M059J (cell line): ENCODE measurements at places on chromosomes 16 and 17. TPM values are rescaled to one million over a fixed set of nuclear protein-coding genes. Genes with fewer than 3 reads are reported as not detected.

DNA sequence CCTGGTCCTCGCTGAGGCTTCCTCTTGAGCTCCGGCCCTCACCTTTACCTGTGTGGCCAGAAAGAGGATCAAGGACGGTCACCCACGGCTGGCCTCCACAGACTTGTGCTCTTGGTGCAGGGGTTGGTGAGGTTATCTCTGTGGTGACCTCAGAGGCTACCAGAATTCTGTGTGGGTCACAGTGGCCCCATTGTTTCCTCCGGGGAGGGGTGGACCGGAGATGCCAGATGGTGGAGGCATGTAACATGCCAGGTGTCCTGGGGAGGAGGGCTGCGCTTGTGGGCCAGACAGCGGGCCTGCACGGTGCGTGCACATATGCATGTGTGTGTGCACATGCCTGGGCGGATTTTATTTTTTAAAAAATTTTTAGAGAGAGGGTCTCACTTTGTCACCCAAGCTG lies 6.3 kb downstream of the SGCA start:
- no peak for DNase-seq

DNA sequence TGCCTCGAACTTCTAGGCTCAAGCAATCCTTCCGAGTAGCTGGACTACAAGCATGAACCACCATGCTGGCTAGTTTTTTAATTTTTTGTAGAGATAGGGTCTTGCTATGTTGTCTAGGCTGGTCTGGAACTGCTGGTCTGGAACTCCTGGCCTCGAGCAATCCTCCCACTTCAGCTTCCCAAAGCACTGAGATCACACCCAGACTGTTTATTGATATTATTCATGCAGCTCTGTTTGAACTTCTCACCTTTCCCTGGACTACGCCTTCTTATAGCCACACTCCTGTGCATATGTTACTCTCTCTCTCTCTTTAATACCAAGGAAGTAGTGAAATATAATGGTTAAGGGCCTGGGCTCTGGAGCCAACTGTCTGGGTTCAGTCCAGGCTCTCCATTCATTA lies 4.6 kb downstream of the COG7 start:
- peak; percentile 22 for DNase-seq

GRCh38 chr17:19003543-19004420 lies 782 bp downstream of the FAM83G start:
- DNase-seq, result no peak

DNA sequence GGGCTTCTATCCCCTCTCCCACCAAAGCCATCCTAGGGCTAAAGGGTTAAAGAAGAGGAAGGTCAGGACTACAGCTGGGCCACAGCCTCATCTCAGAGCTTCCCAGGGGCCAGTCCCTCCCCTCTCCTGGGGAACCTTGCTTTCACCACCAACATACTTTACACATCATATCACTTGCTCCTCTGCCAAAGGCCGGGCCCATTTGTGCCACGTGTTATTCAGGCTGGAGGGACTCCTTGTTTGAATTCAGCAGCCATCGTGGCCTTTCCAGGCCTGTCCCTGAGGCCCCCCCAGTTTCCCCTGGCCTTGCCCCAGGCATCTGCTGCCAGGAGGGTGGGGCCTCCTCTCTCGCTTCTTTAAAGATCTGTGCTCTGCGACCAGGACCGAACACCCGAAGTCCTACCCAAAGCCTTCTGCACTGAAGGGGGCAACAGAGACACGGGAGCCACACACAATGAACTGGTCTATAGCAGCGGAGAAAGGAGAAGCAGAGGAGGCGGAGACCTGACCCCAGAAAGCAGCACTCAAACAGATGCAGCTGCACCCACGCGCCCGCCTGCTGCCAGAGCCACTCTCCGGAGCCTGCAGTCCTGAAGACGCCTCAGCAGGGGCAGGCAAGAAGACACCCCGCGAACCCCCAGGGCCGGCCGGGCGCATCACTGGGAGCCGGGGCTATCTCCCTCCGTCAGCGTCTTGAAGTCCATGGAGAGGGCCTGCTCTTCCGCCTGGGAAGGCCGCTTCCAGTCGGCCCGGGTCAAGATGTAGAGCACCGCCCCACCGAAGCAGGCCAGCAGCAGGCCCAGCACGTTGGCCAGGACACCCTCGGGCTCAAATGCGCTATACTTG lies 12.1 kb downstream of the CYB561 start:
- DNase-seq, result peak; percentile 97

DNA sequence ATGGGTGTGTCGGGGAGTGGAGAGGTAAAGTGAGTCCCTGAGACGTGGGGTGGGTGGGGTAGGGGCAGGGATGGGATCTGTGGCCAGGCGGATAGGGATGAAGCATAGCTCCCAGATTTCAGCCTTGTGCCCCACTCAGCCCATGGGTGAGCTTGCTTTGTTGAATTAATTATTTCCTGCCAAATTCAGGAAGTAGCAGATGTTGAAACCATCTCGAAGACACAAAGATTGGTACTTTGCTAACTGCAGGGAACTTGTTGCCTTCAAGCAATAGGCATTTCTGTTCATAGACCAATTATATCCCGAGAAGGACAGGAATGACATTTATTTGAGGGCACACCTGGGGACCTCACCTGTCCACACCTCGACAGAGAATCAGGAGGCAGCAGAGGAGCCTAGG lies 11.0 kb upstream of the C16orf74 start:
- no peak for DNase-seq

GRCh38 chr17:28133562-28133970 lies 91.1 kb downstream of the NLK start:
- DNase-seq, result peak; percentile 87

DNA sequence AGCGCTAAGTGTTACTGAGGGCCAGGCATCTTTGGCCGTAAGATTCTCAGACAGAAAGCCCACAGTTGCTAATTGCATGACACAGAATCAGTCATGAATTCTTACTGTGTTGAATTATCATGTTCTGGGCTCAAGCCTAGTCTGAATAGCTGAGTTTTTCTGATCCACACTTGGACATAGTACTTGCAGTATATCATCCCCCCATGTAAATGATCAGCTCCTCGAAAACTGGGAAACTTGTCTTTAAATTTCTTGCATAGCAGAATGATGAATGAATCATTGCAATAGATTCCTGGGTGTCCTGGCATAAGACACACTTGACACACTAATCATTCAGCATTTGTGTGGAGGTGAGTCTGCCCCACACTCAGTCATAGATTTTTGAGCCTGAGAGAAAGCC lies 2.2 kb downstream of the MLYCD start:
- no peak for DNase-seq

DNA sequence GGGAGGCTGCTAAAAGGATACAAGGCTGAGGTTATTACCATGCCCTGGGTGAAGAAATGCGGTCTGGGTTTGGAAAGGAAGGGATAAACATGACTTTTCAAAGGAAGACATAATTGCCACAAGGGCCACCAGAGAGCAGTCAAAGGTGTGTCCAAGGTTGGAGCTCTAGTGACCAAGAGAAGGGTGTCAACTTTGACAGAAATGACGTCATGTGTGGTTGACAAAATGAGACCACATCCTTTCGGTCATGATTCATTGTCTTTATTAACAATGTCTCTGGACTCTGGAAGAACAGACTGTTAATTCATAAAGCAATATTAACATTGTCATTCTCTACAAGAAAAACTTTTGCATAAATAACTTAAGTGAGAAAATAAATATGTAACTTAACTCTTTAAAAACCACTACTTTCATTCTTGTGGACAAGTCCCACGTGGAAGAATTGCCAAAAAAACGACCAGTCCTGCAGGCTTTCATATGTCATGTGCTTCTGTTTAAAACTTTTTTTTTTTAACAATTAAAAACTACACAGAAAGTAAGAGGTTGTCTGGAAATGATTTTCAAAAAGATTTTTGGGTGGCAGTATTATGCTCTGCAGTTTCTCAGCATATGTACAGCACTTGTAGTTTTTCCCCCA lies 5.0 kb downstream of the SOST start:
- DNase-seq, result peak; percentile 89

DNA sequence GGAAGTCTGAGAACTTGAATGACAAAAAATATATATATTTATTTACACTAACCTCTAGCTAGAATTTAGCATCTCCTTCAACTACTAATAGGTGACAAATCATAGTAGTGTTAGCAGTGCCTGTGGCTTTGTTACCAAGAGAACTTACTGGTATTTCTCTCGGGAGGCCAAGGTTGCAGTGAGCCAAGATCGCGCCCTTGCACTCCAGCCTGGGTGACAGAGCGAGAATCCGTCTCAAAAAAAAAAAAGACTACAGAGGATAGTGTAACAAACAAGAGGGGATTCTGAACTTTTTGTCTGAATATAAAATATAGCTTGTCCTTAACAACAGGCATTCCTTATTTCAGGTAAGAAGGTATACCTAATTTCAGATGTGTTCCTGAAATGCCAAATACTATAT lies 1.3 kb upstream of the SUZ12 start:
- DNase-seq, result no peak

GRCh38 chr17:82497483-82498405 lies 21.8 kb upstream of the FOXK2 start:
- DNase-seq, result peak; percentile 39

- peak; percentile 37 for DNase-seq
These were observed 65.0 kb downstream of the SMG6 start for GRCh38 chr17:2238432-2239169.

DNA sequence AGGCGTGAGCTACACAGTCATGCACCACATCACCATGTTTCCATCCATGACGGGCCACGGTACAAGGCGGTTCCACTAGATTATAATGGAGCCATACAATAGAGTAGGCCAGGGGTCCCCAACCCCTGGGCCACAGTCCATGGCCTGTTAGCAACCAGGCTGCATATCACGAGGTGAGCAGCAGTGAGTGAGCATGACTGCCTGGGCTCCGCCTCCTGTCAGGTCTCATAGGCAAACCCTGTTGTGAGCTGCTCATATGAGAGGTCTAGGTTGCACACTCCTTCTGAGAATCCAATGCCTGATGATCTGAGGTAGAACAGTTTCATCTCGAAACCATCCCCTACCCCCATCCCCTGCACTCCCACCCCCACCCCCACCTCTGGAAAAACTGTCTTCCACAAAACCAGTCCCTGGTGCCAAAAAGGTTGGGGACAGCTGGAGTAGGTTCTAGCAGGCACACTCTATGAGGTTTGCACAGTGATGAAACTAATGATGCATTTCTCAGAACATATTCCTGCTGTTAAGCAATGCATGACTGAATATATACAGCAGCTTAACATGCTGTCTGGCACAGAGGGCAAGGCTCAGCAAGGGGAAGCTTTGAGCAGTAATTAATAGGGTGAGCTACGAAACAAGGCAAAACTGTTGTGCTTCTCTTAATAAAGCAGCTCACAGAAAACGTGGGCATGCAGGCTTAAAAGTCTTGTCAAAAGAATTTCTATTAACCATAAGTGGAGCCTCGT lies 108.0 kb downstream of the VPS53 start:
- DNase-seq, result no peak

DNA sequence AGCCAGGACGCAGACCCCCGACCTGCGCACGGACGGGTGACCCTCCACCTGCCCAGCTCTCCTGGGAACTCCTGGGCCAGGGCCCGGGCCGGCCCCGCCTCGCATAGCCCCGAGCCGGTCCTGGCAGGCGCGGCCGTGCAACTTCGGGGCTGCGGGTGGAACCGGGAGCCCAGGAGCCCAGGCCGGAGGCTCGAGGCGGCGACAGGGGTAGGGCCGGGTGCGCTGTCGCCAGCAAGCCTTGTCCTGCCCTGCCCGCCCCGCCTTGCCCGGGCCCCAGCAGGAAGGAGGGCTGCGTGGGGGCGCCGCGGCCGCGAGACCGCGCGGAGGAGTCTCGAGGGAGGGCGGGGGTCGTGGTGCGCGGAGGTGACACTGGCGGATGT lies 408 bp downstream of the LMF1 start:
- no peak for DNase-seq

- no peak for DNase-seq
These were observed 35.5 kb upstream of the RPH3AL start for GRCh38 chr17:388087-388486.

DNA sequence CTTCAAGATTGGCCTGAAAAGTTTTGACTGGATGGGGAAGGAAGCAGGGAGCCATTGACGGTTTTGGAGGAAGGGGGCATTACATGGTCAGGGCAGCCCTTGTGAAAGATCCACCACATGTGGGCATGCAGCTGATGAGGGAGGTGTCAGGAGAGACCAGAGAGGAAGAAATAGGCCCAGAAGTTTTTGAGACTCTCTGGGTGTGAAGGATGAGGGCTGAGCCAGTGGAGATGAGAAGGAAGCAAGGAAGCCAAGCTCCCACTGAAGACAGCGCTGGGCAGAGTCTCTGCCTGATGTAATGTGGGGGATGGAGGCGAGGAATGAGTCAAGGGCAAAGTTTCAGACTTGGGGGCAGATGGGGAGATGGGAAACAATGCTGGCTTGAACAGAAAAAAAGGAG lies 530 bp downstream of the CCL17 start:
- no peak for DNase-seq

- no peak for DNase-seq
These were observed 274.2 kb downstream of the ABCC12 start for GRCh38 chr16:47881574-47881973.

- DNase-seq, result no peak
These were observed 141.5 kb upstream of the PLCG2 start for GRCh38 chr16:81637336-81638235.

DNA sequence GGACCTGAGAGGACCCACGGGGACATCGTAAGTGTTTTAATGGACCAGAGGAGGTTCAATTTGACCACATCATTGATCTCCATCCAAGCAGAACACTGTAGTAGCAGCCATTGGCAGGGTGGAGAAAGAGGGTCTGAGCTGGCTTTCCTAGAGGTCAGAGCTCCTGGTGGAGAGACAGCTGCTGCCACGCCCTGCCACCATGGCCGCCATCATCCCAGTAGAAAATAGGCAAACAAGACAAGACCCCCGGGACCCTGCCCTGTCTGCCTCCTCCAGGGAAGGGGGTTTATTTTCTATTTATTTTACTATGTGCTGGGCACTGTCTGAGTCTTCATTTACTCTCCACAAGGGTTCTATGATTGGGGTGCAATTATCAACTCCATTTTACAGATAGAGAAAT lies 11.4 kb upstream of the ITGA3 start:
- no peak for DNase-seq

- no peak for DNase-seq
These were observed 38.5 kb downstream of the CTU2 start for GRCh38 chr16:88744577-88745521.

GRCh38 chr17:22600644-22601298 lies 908.4 kb downstream of the KCNJ18 start:
- peak; percentile 26 for DNase-seq

DNA sequence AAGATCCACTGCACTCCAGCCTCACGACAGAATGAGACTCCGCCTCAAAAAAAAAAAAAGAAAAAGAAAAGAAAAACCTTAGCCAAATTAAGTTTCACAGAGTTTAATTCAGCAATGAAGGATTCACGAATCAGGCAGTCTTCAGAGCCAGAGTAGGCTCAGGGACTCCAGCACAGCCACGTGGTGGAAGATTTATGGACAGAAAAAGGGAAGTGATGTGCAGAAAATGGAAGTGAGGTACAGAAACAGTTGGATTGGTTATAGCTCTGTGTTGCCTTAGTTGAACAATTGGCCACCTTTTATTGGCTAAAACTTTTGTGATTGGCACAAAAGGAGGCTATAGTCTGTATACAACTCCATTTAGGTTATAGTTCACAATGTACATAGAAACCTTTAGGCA lies 256.6 kb downstream of the HS3ST3B1 start:
- DNase-seq, result no peak

The MEOX1 gene
- not detected in 2 replicates for total RNA-seq

The ZFP1 gene
- 14.4 and 14.6 TPM in 2 replicates for total RNA-seq

The SALL1 gene
- 9.5 and 12.1 TPM in 2 replicates for total RNA-seq

The COX6A2 gene
- total RNA-seq, result not detected in 2 replicates

The ADORA2B gene
- 20.8 and 24.7 TPM in 2 replicates for total RNA-seq

The UNC45B gene
- 0.05 TPM in 1 of 2 replicates, not detected in the other for total RNA-seq

The RNPS1 gene
- total RNA-seq, result 164 and 181 TPM in 2 replicates

The KRTAP4-16 gene
- not detected in 2 replicates for total RNA-seq

The CCDC200 gene
- total RNA-seq, result not detected in 2 replicates

The HASPIN gene
- total RNA-seq, result 11.4 and 18.3 TPM in 2 replicates

The ASGR1 gene
- total RNA-seq, result not detected in 2 replicates

The CES5A gene
- not detected in 2 replicates for total RNA-seq

The TGFB1I1 gene
- 32.8 and 37.5 TPM in 2 replicates for total RNA-seq
